Thymus (tissue), 14 donors: ENCODE measurements at places on chromosomes 12 and 14. TPM values are rescaled to one million over a fixed set of nuclear protein-coding genes. Genes with fewer than 3 reads are reported as not detected.

The FITM1 gene
- 3.5 TPM for polyA plus RNA-seq

The CLEC9A gene
- 12.6 TPM for polyA plus RNA-seq

The NANOG gene
- 0.02 TPM for polyA plus RNA-seq

The KRT2 gene
- polyA plus RNA-seq = 26.4 TPM

The L2HGDH gene
- 1.7 TPM for polyA plus RNA-seq

The SLC7A8 gene
- polyA plus RNA-seq = 15.0 TPM

The PTPRO gene
- polyA plus RNA-seq = 2.9 TPM
